Fibroblast of skin of right biceps (primary cell): ENCODE measurements at places on chromosomes 16 and 17.

- no peak for DNase-seq
Measured at GRCh38 chr16:2981899-2982250, 1.6 kb upstream of the PKMYT1 start.

DNA sequence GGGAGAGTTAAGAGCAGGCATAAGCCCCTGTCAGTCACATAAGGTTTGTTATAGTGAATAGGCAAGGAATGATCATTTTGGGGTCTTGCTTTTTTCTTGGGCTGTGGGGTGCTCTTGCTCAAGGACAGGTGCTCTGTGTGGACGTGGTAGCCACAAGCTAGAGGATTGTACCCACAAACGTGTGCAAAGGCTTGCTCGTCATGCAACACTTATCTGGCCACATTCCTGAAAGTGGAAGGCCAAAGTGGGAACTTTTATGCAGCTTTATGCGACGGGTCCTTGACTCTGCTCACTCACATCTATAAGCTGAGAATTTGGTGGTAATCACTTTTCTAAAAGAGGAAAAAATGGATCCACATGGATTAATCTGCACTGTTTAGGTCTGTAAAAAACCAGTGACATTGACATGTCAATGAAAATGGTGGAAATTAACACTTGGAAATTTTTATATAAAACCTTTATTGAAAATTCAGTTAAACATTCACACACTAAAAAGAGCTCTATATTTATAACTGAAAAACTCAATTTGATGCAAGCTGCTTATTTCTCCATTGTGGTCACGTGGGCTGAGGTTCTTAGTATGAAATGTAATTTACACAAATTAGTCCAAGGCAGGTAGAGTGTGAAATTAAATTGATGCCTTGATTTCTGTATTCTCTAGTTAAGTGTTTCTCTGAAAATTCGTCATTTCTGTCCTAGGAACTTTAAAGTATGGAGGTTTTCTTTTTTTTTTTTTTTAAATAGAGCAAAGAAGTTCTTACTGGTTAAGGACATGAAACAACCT lies 162.3 kb downstream of the MSI2 start:
- DNase-seq, result no peak

- no peak for DNase-seq
Measured at GRCh38 chr17:82101301-82101715, 3.3 kb upstream of the FASN start.

- DNase-seq, result no peak
Measured at GRCh38 chr16:90050969-90051368, 26.2 kb downstream of the PRDM7 start.

GRCh38 chr17:56480501-56480900 lies 113.0 kb upstream of the NOG start:
- DNase-seq, result peak; percentile 27

DNA sequence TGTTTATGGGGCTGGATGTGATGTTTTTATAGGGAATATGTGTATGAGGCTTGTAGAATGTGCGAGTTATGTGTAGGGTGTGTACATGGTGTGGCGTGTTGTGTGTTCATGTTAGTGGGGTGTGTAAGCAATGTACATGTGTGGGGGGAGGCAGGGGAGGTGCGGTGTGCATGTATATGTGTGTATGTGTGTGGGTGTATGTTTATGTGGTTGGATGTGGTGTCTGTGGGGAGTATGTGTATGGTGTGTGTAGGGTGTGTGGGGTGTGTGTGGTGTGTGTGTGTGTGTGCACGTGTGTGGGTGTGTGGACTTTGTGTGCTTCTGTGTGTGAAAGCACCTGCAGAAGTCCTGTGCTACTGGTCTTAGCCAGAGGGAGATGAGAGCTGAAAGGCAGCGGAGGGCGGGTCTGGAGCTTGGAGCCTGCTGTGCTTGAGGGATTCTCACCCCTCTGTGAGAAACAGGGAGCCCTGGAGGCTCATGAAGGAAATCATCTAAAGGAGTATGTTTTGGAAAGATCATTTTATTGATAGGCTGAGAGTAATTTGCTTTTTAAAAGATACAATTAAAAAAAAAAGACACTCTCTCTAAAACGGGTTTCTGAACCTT lies 222.7 kb downstream of the HS3ST4 start:
- no peak for DNase-seq

DNA sequence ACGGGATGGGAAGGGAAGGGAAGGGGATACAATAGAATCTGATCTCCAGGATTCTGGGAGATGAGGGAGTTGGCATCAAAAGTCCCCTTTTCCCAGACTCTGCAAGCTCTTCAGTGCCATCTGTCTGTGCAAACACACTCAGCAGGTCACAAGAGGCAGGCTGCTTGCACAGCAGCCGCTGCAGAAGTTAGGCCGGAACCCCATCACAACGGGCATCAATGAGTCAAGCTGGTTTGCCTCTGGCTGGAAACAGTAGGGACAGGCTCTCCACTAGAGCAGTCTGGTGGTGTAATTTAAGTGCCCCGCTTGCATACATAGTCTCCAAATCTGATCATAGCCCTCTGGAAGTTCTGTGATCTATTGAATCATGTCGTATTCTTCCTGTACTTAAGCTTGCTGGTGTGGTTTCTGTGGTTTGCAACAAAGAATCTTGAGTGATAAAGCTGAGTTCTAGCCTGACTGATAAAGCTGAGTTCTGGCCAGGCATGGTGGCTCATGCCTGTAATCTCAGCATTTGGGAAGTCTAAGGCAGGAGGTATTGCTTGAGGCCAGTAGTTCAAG lies 33.7 kb upstream of the KDM8 start:
- peak; percentile 82 for DNase-seq
